ENCODE measurements at places on chromosomes 2 and 18.

DNA sequence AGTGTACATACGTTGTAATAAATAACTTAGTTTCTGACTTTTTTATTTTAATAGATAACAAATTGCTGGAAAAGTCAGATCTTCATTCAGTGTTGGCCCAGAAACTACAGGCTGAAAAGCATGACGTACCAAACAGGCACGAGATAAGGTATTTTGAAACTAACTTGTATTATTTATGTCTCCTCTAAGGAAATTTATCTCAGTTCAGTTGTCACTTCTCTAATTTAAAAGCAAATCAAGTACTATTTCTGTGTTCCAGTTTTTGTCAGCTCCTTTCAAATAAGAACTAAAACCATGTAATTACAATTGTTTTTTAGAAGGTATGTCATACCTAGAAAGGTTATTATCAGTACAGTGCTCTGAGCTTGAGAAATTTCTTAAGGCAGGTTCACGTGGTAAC, 4.6 kb downstream of the ATG16L1 start:
- no peak for DNase-seq

GRCh38 chr18:73959352-73959751, 188.3 kb downstream of the FBXO15 start:
- DNase-seq, result no peak

- DNase-seq, result no peak
Observed at GRCh38 chr2:98175811-98176210, 88.8 kb downstream of the VWA3B start.

- DNase-seq, result no peak
Observed at GRCh38 chr18:8450013-8450412, 159.2 kb upstream of the RAB12 start.

DNA sequence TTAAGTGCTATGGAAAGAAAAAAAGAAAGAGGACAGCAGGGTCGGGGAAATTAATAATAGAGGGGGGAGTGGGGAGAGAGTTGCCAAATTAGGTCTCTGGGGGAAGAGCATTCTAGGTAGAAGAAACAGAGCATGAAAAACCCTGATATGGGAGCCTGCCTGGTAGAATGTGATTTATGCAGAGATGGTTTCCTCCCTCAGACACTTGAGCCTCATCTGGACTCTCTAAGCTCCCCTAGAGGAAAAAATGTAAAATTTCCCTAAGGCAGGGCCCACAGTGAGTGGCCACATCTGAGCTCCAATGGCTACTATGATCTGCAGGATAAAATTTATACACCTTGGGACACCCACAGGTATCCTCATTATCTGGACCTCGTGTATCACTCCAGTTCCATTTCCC, 20.6 kb upstream of the EPAS1 start:
- no peak for DNase-seq

GRCh38 chr2:155687181-155687580, 645.3 kb downstream of the NR4A2 start:
- no peak for DNase-seq

- no peak for DNase-seq
Observed at GRCh38 chr2:229733611-229734245, 19.4 kb upstream of the DNER start.

DNA sequence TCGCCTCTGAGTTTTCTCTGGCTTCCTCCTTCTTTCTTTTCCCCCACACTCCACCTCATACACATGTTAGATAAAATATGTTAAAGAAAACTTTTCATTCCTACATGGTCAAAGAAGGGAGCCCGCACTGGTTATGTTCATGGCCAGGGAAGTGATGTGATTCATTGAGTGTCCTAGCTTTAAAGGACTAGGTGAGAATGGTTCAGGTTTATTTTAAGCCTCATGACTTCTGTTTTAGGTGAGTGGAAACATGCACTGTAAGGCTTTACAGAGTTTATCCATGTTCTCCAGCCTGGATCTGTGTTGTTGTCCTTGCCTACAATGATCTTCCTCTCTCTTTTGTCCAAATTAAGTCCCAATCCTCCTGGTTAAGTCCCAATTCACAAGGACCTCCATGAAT, 56.5 kb downstream of the RASGRP3 start:
- no peak for DNase-seq

DNA sequence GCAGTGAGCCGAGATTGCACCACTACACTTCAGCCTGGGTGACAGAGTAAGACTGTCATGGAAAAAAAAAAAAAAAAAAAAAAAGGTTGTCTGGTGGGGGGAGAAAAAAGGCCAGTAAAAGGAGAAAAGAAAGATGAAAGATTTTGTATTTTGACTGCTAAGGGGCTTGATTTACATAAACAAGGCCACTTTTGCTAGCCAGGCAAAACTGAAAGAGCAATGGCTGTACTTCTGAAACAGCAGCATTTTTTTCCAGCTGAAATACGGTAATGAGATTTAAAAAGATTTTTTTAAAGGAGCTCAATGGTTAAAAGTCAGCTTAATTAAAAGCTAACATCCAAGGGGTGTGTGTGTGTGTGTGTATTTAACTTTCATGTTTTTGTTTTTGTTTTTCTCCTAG, 11.3 kb upstream of the OXER1 start:
- no peak for DNase-seq

- DNase-seq, result no peak
Observed at GRCh38 chr18:2173486-2173885, 397.8 kb downstream of the METTL4 start.

GRCh38 chr2:221493391-221493790, 78.7 kb downstream of the EPHA4 start:
- no peak for DNase-seq

- no peak for DNase-seq
Observed at GRCh38 chr2:229118336-229118735, 152.8 kb downstream of the PID1 start.

- no peak for DNase-seq
Observed at GRCh38 chr2:37877457-37878315, 47.4 kb upstream of the RMDN2 start.

GRCh38 chr2:160224060-160224459, 24.0 kb upstream of the ITGB6 start:
- no peak for DNase-seq

GRCh38 chr18:56445422-56445821, 193.0 kb downstream of the TXNL1 start:
- DNase-seq, result no peak

GRCh38 chr18:48544116-48544515, 5.3 kb downstream of the CTIF start:
- no peak for DNase-seq

- no peak for DNase-seq
Observed at GRCh38 chr2:170818036-170818751, 1.5 kb downstream of the GAD1 start.

- DNase-seq, result no peak
Observed at GRCh38 chr2:192828175-192828574, 633.4 kb upstream of the TMEFF2 start.

DNA sequence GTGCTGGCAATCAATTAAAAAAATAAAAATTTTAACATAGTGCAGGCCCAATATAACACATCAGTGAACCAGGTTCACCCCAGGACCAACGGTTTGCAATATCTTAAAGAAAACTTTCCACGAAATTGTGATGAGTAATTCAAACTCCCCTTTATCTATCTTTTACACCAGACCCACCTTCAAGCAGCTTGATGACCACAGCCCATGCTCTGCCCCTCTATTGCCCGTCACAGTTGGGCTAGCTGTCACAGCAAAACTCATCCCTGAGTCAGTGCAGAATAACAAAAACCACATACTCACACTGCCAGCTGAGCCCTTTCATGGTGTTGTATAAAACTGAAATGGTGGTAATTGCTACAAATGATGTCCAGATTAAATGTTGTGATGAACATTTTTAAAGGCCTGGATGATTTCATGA, 112.5 kb upstream of the CREB1 start:
- DNase-seq, result no peak

DNA sequence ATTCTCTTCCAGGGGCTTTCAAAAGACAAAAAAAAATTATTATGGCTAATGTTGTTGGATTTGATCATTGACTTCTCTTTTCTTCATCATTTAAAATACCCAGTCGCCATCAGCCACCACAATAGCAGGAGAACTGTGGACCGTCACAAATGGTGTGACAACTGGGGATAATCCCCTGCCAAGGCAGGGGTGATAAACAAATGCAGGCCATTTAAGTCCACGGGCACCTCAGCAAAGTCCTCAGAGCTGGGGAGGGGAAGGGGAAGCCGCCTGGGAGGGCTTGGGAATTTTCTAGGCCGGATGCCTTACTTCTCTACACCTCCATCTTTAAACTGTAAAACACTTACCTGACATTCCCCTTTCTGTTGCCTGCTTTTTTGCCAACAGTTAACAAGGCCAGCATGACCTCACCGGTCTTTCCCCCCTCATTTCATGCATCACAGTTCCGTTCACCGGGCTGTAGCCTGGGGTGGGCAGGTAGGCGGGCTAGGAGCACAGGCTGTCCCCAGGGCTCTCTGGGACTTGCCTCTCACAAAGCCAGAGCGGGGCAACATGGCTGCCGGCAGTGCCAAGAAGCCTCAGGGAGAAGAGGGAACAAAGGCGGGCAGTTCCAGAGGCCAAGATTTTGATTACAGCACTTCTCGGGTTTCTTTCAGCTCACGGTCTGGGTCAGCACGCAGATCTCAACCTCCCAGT, 820.4 kb downstream of the BCL11A start:
- no peak for DNase-seq

DNA sequence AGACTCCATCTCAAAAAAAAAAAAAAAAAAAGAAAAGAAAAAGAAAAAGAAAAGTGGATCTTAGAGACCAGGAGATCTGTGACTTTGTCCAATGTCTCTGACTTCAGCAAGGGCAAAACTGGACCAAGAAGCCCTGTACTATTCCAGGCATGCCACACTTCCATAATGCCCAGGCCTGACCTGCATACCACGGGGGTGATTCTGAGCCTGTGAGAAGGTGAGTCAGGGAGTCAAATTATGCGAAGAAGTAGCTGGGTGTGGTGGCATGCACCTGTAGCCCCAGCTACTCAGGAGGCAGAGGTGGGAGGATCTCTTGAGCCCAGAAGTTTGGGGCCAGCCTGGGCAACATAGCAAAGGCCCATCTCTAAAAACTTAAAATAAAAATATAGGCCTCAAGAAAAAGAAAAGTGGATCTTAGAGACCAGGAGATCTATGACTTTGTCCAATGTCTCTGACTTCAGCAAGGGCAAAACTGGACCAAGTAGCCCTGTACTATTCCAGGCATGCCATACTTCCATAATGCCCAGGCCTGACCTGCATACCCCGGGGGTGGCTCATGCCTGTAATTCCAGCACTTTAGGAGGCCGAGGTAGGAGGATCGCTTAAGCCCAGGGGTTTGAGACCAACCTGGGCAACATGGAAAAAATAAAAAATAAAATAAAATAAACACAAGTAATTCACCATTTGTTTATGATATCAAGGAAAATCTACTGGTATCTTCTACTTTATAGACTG, 12.2 kb upstream of the PUM2 start:
- no peak for DNase-seq

- no peak for DNase-seq
Observed at GRCh38 chr2:174086708-174087107, 121.5 kb upstream of the SP3 start.

GRCh38 chr2:217899231-217900009, 103.4 kb downstream of the TNS1 start:
- no peak for DNase-seq

DNA sequence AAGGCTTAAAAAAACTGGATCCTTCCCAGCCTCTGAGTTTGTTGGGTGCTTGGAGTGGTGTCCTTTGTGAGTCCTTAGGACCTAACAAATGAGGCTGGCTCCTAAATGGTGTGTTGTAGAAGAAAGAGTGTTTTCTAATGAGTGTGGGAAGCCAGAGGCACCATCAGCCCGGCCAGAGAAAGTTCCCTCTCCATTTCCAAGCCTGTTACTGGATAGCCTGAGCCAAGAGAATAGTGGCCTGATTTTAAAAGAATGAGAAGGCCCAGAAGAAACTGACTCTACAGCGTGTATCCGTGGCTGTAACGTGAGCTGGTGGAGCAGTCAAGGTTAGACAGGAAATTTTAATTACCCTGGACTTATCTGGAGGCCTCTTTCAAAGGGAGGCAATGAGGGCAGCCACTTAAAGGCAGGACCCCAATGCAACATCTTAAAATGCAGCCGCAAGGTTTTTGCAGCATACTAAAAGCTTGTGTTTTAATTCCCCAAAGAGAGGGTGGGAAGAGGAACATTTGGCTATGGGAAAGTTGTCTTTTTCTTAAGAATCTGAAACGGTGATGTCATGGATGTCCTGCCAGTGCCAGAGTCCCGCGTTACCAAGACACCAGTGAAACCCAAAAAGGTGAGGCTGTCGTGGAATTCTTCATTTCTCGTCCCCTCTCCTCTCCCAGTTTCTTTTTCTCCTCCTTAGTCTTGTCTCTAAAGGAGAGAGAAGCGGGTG, 4.6 kb downstream of the EFHD1 start:
- no peak for DNase-seq

DNA sequence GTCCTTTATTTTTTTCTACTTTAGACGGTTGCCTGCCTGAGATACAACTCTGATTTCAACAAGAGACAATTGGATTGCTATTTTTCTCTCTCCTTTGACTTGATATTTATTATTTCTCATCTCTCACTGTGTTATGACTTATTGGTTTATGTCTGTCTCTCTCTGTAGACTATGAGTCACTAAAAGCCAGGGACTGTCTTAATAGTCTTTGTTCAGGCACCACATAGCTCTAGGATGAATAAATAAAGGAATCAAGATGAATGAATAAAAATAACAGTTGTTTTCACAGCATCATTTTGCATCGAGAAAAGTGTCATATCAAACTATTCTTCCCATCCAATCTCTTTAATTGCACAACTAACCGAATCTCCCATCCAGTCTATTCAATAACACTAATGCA, 31.4 kb upstream of the CD28 start:
- DNase-seq, result no peak

DNA sequence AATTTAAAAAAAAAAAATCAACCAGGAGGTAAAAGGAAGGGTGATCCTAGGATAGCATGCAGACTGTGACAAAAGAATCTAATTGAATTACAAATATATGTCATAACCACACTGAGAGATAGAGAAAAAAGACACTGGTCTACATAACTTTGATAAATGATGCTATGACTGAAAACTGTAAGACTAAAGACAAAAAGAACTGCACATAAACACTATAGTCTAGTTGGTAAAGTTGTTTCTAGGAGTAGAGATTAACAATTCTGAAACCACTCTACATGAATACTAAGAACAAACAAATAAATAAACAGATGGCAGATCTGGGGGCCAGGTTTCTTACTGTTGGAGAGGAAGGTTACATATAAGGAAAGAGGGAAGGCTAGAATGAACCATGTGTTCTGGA, 14.6 kb upstream of the CHAC2 start:
- no peak for DNase-seq

DNA sequence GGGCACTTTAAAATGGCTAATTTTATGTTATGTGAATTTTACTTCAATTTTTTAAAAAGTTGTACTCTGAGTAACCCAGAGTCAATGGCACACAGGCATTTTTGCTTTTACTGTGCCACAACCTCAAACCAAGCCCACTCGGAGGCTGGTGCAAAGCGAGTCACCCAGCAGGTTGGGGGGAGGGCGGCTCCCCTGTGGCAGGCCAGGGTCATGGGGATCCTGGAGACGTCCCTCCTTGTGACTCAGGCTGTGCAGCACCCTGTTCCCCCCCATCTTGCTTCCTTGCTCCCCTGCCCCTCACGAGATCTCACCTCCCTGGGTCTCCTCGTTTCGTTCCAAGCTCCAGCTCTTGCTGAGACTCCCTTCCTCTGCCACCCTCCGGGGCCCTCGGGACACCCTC, 58.6 kb downstream of the POMC start:
- DNase-seq, result no peak
